ENCODE measurements at places on chromosomes 1 and 21. TPM values are rescaled to one million over a fixed set of nuclear protein-coding genes. Genes with fewer than 3 reads are reported as not detected.

CLDN17 gene
- polyA plus RNA-seq: not detected

GNAT2 gene
- polyA plus RNA-seq: not detected

MATN1 gene
- 1.1 TPM for polyA plus RNA-seq

MX1 gene
- polyA plus RNA-seq: 4.7 TPM

PLCH2 gene
- polyA plus RNA-seq: 1.0 TPM

CCDC190 gene
- 6.7 TPM for polyA plus RNA-seq

FOXD2 gene
- 0.30 TPM for polyA plus RNA-seq

S100A7A gene
- polyA plus RNA-seq: not detected

DNA sequence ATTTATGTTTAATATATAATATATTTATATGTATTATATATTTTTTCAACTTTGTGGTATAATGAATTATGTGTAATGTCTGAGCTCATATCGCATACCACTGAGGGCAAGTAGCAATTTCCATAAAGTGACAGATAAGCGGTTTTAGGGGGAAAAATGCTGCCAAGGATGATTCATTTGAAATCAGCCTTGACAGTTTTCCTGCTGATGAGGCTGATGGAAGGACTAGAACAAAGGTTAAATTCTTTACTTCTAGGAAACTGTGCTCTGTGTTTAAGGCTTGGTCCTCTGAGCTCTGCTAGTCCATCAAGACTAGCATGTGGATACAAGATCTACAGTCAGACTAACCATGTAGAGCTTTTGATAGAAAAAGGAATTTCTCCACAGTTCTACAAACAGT lies 19.3 kb upstream of the DDAH1 start:
- no peak for DNase-seq

DNA sequence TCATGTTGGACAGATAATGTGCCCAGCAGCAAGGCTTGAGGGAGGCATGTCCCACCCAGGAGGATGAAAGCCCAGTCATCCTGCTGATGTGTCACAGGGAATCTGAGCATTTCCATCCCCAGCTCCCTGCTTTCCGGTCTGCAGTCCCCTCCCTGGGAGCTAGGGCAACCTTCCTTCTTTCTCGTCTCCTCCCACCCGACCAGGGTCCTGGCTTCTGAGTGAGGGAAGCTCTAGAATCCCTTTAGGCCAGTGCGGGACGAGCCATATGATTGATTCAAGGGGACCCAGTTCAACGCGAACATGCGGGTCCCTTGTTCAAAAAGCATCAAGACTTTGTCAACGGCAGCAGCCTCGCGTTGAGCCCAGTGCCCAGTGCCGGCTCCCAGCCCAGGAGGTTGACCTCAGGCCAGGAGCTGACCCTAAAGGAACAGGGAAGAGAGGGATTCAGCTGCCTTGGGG lies 96.7 kb upstream of the TMPRSS2 start:
- no peak for DNase-seq

- no peak for DNase-seq
These were observed 78.0 kb downstream of the LBR start for GRCh38 chr1:225349826-225350225.

- no peak for DNase-seq
These were observed 5.0 kb downstream of the SLC22A15 start for GRCh38 chr1:115980998-115981993.

DNA sequence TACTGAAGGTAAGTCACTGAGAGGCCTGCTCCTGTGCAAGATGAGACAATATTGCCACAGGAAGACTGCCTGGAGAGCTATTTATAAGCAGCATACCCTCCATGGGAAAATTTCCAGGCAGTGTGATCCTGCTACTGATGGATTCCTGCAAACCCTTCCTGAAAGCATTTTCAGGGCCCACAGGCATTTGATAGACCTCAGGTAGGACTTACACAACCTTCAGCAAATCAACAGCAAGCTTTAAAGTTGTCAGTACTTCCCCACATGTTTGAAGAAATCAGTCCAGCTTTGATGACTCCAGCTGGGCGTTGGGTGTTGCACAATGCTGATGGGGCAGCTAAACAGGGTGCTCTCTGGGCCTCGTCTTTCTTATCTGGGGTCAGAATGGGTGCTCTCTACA lies 108.8 kb downstream of the PLXNA2 start:
- DNase-seq: no peak

DNA sequence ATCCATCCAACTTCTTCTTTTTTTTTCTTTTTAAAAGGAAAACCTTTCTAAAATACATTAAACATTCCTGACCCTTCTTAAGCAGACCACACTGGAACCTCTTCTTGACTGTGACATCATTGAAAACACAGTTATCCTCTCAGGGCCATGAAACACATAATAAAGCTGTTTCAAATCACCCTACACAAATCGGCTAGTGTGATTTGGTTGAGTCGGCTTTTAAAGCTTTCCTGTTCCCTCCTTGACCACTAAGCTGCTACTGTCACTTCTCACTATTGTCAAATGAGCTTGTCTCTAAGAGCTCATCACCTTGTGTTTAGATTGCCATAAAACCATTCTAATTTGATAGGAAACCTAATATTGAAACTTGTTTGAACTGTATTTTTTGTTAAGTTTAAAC lies 5.9 kb downstream of the USP24 start:
- no peak for DNase-seq

DNA sequence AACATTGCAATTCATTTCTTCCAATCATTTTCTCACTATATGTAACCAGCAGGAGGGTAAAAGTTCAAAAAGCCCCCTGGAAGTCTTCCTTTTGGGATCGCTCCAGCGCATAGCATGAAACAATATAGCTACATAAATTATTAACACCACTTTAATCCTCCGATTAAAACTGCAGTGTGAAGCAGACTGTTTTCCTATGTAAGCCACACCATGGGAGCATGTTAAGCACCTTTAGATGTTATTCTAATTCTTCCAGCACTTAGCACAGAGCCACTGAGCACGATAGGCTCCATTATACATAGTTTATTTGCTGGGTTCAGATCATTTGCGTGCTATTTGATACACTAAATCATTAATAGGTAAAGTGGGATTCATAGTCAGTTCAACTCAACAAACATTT lies 18.4 kb upstream of the GADD45A start:
- no peak for DNase-seq

GRCh38 chr1:91851130-91852010 lies 34.6 kb downstream of the TGFBR3 start:
- peak; percentile 92 for DNase-seq

- DNase-seq: no peak
These were observed 218.4 kb downstream of the HLX start for GRCh38 chr1:221097479-221098281.

- DNase-seq: peak; percentile 63
These were observed 61.2 kb downstream of the AK4 start for GRCh38 chr1:65209005-65209885.

- peak; percentile 22 for DNase-seq
These were observed 28.5 kb upstream of the ARHGAP29 start for GRCh38 chr1:94265906-94266305.

DNA sequence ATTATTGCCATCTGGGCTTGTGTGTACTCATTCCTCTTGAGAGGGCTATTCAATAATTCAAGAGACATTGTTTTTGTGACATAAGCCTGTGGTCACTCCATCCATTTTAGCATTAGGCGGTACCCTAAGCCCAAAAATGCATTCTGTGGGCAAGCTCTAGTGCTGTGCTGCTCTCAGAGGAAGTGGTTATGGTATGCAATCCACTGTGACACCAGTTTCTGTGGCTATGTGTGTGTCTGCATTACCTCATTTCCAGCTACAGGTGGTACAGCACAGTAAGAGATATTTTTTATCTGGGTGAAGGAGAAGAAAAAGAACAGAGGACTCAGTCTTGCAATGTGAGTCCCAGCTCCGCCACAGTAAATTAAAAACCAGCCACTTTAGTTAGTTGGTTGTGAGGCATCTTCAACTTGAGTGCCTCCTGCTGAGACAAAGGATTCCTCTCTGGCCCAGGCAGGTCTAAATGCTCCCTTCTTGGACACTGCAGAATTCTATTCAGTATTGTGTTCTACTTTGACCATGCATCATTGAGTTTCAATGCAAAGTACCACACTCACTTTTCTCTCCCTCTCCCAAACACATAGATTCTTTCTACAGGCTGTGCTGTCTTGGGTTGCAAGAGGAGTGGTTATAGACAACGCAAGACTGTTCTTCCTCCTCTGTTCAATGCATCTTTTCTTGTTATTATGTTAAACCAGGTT lies 777.8 kb upstream of the BRINP3 start:
- no peak for DNase-seq

GRCh38 chr1:231160895-231161666 lies 777 bp upstream of the TRIM67 start:
- DNase-seq: peak; percentile 3

DNA sequence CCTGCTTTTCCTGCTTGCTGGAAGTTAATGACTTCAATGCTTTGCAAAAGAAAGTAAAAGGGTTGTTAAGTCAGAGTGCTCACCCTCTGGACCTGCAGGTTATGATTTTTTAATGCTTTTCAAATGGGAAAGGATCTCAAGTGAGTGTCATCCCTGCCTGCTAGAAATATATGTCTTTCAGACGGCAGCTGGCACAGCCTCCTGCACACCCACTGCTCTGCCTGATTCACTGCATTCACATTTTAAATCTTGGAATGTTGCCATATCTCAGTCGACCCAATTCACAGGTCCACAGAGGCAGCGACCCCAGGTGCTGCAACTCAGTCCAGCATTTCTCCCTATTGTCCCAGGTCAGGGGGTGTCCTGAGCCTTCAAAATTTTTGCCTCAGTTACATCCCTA lies 10.7 kb downstream of the DUSP23 start:
- DNase-seq: no peak

- no peak for DNase-seq
These were observed 171.0 kb downstream of the ZC3H11B start for GRCh38 chr1:219441884-219442283.

- DNase-seq: no peak
These were observed 16.1 kb downstream of the ZBTB18 start for GRCh38 chr1:244066954-244067716.
